ENCODE measurements at places on chromosomes 5 and 9.

- no peak for DNase-seq
Observed at GRCh38 chr5:173680660-173681242, 64.3 kb upstream of the BOD1 start.

GRCh38 chr5:76513476-76513875 lies 109.7 kb downstream of the F2RL2 start:
- DNase-seq = no peak

GRCh38 chr5:139646912-139647505 lies 1.1 kb upstream of the CXXC5 start:
- DNase-seq = no peak

DNA sequence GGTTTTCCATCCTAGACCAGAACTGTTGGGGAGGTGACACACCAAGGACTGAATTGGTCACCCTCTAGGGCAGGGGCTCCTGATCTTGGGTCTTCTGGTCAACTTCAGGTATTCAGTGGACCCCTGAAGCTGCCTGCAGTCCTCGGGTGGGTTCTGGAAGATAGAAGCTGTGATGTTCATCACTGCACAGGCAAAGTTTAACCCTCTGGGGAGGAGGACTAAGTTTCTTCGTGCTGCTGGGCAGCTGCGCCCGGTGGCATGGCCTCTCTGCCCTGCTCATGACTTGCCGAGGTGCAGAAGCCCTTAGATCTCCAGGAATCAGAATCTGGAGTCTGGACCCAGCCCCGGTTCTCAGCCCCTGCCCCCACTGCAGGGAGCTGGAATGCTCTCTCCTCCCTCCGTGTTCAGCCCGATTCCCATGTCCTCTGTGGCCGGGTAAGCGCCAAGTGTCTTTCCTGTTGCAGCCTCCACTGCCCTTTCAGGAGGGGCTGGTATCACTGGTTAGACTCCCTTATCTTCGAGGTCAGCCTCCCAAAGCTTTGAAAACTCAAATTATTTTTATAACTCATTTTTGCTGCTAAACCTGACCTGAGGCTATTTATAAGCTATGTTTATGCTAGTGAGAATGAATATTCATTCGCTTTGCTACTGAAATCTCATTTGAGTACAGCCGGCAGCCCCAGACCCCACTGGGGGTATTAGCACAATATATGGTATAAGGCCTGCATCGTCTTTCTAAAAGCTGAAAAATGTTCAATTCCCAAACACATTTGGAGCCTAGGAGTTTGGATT lies 1.7 kb downstream of the LAMC3 start:
- DNase-seq = no peak

DNA sequence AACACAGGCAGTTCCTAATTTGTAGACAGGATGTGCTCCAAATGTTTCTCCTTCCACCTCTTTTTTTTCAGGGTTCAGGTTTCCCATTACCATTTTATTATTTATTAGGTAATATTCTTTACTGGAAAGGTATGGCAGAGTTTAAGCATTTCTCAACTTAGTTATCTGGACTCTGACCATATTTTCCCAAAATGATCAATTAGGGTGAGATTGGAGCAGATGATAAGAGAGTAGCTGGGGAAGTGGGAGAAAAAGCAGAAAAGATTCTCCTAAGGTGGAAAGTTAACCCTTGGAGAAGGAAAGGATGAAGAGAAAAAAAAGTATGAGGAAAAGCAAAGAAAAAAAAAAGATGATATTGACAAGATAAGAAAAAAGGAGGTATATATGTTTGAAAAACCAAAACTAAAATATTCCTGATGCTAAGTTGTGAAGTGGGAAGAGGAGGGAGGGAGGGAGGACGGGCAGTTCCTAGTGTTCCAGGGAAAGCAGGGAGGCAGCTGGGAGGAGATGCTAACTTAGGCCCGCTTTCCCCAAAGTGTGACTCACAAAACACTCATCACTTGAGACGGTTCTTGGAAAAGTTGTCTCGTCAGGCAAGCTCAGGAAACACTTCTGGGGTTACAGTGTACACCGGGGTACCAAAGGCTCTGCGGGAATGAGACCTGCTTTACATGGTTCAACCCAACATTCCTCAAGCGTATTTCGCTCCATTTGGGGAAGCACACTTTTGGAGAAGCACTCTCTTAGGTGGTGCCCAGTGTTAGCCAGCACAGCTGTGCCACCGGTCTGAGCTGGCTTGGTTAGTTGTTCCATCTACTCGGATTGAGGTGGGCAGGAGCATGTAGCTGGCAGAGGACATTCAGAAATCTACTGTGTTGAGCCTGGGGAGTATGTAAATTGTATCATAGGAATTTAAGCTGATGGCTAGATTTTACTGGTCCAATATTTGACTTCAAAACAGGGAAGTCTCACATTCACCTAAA lies 35.1 kb downstream of the B4GALT1 start:
- no peak for DNase-seq
